Stimulated activated CD8-positive, alpha-beta memory T cell treated with anti-CD3 and anti-CD28 coated beads, Interleukin-7, amount 100 ng/mL, for 24 hours (primary cell): ENCODE measurements at places on chromosomes 2 and 18.

- no peak for DNase-seq
Observed at GRCh38 chr18:27355308-27355707, 170.2 kb upstream of the CHST9 start.

GRCh38 chr2:63060472-63060991, 9.9 kb downstream of the OTX1 start:
- DNase-seq, result no peak

GRCh38 chr2:205474741-205475415, 207.4 kb upstream of the NRP2 start:
- no peak for DNase-seq

GRCh38 chr2:219171231-219171651, 1.4 kb upstream of the SLC23A3 start:
- DNase-seq, result no peak
